ENCODE measurements at places on chromosomes 12 and 14. TPM values are rescaled to one million over a fixed set of nuclear protein-coding genes. Genes with fewer than 3 reads are reported as not detected.

The ANHX gene
- total RNA-seq = not detected

The LHX5 gene
- total RNA-seq = not detected

The CLEC9A gene
- total RNA-seq = 0.26 TPM

The KLRC2 gene
- total RNA-seq = 0.65 TPM

The MBD6 gene
- 65.0 TPM for total RNA-seq

The LYZ gene
- 180 TPM for total RNA-seq

The SLCO1A2 gene
- total RNA-seq = not detected

The EIF2S3B gene
- total RNA-seq = 0.69 TPM

DNA sequence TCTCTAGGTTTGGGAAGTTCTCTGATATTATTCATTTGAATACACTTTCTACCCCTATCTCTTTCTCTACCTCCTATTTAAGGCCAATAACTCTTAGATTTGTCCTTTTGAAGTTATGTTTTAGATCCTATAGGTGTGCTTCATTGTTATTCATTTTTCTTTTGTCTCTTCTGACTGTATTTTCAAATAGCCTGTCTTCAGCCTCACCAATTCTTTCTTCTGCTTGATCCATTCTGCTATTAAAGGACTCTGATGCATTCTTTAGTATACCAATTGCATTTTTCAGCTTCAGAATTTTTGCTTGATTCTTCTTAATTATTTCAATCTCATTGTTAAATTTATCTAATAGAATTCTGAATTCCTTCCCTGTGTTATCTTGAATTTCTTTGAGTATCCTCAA is 199.2 kb downstream of the CRADD start:
- no peak for DNase-seq

- DNase-seq = peak; percentile 83
Observed at GRCh38 chr12:130162267-130162666, at the start of gene FZD10. FZD10 (plus strand) TSS chr12:130162464; CDS start chr12:130162943, 479 bp downstream.

DNA sequence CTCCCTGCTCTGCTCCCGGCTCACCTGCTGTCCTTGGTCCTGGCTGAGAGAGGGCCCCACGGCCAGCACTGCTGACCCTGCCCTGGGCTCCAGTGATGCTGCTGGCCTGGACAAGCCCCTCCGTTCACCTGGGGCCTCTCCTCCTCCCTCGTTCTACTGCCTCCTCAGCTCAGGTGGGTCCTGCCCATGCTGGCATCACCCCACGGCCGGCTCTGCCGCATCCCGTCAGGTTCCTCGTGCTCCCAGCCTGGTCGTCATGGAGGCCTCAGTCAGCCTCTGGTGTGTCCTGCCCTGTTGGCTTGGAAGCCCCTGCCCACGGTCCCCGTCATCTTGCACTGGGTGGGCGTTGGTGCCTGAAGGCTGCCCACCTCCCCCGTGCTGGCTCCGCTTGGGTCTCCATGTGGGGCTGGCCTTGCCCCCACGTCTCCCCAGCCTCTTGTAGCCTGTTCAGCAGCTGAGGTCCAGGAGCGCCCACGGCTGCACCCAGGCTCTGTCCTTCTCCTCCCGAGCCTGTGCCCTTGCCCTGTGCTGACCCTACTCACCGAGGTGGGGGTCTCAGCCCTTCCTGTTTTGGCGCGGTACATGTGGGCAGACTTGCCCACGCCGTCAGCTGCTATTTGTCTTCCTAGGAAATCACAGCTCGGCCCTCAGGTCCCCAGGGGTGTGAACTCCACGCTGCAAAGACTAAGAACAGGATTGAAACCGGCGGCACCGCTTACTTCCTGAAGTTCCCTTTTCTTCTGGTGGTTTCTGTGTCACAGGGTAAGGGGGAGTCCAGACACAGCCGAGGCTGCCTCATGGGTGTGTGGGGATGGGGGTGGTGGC is 121.6 kb downstream of the TMEM121 start:
- no peak for DNase-seq

- DNase-seq = no peak
Observed at GRCh38 chr12:42172441-42173210, 28.0 kb upstream of the GXYLT1 start.

DNA sequence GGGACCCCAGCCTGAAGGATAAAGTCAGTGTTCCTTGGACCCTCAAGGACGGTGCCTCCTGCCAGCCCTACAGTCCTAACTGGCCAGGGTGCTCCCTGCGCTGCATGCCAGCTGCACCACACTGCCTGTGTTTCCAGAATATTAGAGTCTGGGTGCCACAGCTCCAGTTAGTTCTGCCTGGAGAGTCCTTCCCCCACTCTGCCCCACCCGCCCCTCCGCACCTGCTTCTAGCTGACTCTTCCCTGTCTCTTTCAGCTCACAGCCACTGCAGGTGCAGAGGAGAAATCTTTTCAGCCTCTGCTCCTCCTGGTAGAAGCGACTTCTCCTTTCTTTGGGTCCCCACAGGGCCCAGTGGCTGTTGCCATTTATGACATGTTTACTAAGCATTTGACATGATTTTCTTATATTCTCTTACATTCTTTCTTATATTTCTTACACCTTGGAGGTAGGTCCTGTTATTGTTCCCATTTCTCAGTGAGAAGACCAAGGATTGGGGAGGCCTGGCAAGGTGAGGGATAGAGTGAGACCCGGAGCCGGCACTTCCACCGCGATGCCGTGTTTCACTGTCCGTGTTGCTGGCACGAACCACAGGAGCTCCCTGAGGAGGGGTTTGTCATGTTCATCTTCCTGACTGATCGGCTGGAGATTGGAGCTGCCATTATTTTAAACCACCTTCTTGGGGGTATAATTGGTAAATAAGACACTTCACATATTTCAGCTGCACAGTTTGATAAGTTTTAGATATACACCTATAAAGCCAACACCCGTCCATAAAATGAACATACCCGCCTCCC is 29.4 kb downstream of the SYNE3 start:
- DNase-seq = no peak

DNA sequence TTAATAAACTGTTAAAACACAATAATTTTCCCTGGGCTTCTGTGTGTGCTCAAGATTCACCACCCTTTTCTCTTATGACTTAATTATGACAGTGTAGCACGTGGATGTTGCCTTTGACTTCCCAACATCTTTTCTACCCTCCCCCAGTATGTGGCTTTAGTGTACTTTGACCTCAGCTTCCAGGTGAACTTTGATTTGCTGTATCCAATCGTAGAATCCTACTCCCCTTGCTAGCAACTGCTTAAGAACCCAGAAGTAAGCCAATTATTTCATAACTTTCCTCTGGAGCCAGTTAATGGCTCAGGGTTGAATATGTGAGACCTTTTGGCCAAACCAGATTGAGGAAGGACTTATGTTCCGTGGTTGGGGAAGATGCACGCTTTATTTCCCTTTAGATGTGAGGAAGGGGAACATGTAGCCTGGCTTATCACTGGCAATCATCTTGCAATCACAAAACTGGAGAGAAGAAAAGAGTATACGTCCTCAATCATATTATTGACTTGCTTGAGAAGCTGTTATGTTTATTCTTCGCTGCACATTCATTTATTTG is 259.6 kb upstream of the ATP2B1 start:
- DNase-seq = no peak

GRCh38 chr12:123076604-123077297 is 74.1 kb downstream of the PITPNM2 start:
- no peak for DNase-seq

GRCh38 chr14:51817326-51817725 is 43.1 kb upstream of the GNG2 start:
- no peak for DNase-seq

DNA sequence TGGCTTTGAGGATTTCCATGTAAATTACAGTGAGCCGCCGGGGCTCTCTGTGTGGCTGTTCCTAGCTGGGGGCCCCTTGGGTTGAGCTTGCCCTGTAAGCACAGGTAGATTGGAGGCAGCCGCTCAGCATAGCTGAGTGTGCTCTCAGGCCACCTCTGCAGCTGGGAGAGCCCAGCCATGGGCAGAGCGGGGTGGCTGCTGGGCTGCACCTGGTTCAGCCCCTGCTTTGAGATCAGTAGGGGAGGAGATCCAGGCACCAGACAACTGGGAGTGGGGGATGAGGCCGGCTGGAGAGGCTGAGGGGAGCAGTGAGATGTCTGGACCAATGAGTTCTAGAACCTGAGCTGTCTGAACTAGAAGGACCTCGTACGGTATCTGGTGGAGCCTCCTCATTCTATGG is 44.8 kb downstream of the CACNA1C start:
- DNase-seq = no peak

DNA sequence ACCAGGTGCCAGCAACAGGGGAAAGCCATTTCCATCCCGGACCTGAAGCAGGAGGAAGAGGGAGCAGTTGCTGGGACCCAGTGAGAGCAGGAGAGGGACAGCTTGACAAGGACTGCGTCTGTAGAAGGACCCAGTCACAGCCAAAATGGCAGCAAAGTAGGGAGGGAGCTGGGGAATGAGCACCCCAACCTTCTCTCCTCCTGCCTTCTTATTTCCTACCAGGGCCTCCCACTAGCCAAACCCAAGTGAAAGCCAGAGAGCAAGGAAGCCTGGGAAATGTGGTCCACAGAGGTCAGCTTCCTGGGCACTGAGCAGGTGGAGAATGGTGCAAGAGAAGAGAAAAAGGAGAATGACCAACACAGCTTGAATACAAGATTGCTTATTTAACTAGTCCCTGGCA is 108.5 kb upstream of the MYL2 start:
- DNase-seq = no peak

GRCh38 chr12:11653215-11653753 is 3.8 kb downstream of the ETV6 start:
- no peak for DNase-seq

DNA sequence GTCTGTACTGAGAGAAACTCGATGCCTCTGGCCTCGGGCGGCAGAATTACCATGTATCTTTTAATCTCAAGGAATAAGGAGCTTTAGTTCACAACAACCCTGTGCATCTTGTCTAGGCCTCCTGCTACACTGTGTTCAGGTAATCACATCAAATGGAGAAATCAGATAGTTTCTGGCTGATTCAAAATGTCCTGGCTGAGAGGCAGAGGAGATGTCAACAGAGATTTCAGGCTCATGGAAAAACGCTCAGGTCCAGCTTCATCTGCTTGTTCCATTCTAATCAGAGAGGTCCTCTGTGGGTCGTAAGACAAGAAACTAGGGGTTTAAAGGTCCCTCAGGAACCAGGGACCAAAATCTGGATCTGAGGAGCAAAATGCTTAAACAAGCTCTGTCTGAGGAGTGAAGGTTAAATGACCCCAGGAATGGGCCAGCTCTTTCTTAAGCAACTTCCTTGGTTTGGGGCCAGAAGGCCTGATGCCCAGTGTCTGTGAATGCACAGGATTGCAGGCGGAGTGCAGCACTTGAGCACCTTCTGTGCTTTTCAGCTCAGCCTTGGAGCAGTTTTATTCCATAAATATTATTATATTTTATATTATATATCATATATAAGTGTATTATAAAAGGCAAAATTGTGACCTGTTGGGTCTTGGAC is 170.2 kb upstream of the PRICKLE1 start:
- peak; percentile 79 for DNase-seq

GRCh38 chr14:95468448-95469133 is 47.9 kb downstream of the SYNE3 start:
- peak; percentile 21 for DNase-seq

DNA sequence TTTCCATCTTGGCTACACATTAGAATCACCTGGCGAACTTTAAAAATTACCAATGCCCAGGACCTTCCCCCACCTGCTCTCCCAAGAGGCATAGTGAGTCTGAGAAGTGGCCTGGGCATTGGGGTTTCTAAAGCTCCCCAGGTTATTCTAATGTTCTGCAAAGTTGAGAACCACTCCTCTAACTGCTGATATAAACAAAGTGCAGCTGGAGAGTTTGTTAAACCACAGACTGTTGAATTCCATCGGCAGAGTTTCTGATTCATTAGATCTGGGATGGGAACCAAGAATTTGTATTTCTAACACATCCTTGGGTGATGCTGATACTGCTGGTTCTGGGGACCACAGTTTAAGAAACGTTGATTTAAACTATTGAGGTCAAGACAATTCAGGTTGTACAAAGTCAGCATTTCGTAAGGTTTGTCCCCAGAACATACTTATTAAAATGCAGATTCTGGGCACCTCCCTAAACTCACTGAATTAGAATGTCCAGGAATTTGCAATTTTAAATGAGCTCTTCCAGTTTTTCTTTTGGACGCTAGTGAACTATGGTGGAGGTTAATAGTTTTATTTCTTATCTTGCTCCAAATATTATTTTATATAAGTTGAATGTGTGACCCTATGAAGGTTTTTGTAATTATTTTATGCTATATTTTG is 309.1 kb downstream of the NRXN3 start:
- no peak for DNase-seq
